ENCODE measurements at places on chromosomes 5 and 9.

DNA sequence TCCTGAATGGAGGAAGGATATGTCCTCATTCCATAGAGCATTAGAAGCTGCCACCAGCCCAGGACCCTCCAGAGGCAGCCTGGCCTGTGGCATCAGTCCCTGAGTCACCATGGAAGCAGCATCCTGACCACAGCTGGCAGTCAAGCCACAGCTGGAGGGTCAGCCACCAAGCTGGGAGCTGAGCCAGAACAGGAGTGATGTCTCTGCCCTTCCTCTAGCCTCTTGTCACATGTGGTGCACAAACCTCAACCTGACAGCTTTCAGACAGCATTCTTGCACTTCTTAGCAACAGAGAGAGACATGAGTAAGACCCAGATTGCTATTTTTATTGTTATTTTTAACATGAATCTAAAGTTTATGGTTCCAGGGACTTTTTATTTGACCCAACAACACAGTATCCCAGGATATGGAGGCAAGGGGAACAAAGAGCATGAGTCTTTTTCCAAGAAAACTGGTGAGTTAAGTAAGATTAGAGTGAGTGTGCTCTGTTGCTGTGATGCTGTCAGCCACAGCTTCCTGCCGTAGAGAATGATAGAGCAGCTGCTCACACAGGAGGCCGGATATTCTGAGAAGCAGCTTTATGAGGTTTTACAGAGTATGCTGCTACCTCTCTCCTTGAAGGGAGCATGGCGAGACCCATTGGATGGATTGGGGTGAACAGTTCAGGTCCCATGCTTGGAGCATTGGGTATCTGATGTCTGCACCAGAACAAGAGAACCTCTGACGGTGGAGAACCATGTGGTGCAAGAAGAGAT is 13.0 kb upstream of the CYFIP2 start:
- peak; percentile 71 for DNase-seq

- no peak for DNase-seq
Observed at GRCh38 chr9:34405719-34406118, 29.0 kb upstream of the MYORG start.

DNA sequence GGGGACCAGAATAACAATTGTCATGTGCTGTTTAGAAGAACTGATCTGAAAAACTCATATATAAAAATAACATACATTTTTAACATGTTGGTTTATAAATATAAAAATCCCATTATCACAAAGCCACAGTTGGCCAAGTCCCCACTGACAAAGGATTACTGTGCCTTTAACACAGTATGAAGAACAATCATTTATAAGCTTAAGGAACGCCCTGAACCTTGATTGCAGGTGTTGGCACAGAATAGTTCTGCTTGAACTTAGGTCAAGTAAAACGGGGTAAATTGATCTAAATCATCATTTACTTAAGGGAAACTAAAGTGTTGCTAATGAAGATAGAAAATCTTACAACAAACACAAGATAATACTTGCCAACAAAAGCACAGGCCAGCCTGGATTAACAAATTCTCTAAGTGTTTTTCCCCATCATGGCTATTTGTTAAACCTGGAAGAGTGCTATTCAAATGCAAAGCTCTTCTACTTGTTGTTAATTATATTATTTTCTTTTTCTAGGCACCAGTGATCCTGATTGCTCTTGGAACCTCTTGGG is 46.1 kb downstream of the ASTN2 start:
- DNase-seq: no peak

DNA sequence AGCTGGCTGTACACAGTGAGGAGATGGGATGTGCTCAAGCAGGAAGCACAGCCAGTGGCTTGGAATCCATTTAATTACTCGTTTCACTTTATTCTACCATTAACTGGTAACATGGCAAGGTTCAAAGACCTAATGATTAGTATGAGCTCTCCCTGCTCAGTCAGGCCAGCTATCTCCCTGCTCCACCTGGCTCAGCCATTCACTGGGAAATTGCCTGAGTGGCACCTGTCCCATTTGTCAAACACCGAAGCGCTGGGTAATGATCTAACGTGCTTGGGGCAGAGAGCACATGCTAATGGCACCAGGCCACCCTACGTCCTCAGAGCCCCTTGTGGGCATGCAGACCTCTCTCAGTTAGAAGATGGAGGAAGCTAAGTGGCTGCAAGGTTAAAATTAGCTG is 162.2 kb downstream of the TTLL11 start:
- DNase-seq: no peak

GRCh38 chr5:57626703-57627102 is 144.1 kb upstream of the ACTBL2 start:
- DNase-seq: no peak

GRCh38 chr9:98635374-98635773 is 73.4 kb downstream of the GABBR2 start:
- no peak for DNase-seq

- no peak for DNase-seq
Observed at GRCh38 chr5:14302330-14302729, 159.2 kb downstream of the TRIO start.

GRCh38 chr5:72067682-72068470 is 39.4 kb upstream of the MAP1B start:
- DNase-seq: no peak

GRCh38 chr9:131119600-131119999 is 5.8 kb upstream of the NUP214 start:
- DNase-seq: no peak

- no peak for DNase-seq
Observed at GRCh38 chr9:68462105-68462775, 78.4 kb downstream of the TMEM252 start.

DNA sequence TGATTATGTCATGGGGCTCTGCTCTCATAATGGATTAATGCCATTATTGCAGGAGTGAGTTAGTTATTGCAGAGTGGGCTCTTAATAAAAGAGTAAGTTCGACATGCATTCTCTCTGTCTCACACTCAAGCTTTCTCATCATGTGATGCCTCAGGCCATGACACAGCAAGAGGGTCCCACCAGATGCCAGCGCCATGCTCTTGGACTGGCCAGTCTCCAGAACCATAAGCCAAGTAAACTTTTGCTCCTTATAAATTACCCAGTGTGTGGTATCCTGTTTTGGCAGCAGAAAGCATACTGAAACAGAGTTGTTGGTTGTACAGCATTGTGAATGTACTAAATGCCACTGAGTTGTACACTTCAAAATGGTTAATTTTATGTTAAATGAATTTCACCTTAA is 138.1 kb downstream of the MYO10 start:
- no peak for DNase-seq

- no peak for DNase-seq
Observed at GRCh38 chr5:79259810-79260209, 23.9 kb downstream of the JMY start.

DNA sequence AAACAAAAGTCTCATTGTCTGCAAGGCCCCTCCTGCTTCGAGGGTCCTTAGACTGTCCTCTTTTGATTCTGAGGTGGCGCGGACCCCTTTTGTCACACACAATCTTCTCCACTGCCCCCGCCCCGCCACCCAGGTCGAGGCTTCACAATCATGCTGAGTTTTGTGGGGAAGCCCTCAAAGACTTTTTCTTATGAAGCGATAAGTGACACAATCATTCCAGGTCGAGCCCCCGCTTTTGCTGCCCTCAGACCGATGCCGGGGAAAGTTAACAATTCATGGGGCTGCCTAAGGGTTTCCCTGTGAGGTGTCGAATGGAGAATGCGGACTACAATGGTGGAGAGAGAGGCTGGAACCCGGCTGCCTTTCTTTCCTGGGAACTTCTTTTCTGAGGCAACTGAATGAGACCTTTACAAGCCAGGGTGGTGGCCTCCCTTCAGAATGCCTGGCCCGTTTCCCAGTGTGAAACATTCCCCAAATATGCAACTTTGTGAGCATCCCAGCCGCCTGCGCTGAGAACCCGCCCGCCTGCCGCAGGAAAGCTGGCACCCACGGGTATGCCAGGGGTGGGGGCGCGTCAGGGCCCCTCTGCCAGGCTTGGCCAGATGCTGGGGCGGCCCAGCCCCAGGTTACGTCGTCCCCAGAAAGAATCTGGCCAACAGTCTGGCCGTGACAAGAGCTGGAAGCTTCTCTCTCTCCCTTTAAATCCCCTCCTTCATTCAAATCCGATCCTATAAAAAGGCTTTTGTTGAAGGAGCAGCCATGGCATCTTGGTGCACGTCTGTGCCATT is 71.9 kb downstream of the MAP1B start:
- DNase-seq: no peak

DNA sequence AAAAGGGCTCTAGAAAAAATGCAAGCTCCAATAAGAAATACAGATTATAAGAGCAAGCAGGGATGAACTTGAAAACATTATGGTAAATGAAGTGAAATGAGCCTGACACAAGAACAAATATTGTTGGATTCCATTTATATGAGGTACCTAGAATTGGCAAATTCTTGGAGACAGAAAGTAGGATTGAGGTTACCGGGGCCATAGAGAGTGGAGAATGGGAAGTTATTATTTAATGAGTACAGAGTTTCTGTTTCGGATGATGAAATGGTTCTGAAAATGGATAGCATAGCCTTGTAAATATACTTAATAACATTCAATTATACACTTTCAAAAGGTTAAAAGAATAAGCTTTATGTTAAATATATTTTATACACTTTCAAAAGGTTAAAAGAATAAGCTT is 75.6 kb upstream of the SLC12A2 start:
- no peak for DNase-seq

DNA sequence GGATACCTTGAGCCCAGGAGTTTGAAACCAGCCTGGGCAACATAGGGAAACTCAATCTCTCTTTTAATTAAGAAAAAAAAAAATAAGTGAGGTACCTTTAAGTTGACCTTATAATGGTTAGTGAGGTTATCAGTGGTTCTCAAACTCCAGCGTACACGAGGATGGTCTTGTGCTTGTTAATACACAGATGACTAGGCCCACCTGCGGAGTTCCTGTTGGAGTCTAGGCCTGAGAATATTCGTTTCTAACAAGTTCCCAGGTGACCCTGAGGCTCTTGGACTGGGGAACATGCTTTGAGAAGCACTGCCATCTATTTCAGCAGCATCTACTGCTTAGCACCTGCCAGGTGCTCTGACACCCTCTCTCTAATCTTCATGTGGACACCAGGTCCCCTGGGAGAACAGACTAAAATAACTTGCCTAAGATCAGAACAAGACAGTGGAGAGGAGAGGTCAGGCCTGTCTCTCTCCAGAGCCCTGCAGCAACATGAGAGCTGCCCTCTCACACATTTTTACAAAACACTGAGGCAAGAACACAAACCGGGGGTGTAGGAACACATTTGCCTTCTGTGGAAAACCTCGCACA is 24.6 kb downstream of the TLE1 start:
- no peak for DNase-seq

DNA sequence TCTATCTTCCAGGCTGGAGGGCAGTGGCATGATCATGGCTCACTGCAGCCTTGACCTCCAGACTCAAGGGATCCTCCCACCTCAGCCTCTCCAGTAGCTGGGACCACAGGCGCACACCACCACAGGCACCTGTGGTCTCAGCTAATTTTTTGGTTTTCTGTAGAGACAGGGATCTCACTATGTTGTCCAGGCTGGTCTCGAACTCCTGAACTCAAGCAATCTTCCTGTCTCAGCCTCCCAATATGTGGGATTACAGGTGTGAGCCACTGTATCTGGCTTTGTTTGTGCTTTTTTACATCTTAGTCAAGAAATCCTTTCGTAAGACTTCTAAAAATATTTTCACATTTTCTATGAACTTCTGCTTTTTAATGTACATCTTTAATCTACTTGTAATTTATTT is 116.9 kb downstream of the DENND1A start:
- no peak for DNase-seq

DNA sequence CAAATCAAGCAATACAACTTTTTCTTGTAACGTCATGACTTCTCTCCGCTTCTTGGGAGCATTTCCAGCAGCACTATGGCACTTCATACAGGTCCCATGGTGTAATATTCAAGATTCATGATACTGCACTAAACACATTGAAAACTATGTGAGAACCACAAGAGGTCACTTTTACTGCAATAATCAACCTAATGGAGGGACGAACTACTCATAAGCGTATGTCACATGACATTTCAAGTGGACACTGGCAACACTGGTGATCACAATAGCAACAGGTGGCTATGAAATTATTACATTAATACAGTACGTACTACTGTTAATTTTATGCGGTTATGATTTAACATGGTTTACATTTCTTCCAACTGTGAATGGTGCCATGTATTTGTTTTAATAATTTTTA is 78.6 kb upstream of the TBC1D9B start:
- DNase-seq: no peak

- DNase-seq: no peak
Observed at GRCh38 chr5:160057256-160057655, 48.3 kb downstream of the TTC1 start.

DNA sequence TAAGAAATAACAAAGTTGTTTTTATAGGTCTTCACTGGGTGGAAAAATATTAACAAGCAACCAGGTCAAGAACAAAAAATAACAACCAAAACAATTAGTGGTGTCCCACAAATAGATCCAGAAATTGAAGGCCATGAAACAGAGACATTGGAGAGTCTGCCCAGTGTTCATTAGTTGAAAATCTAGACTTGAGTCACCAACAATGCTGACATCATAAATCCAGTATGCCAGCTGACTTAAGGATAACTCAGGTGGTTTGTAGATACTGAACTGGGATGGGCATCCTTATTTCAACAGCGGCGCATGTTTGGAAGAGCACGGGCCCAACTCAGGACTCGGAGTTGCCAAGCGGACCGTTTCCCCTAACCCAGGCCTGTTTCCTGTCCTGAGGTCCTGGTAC is 80.7 kb upstream of the TNFAIP8 start:
- no peak for DNase-seq

DNA sequence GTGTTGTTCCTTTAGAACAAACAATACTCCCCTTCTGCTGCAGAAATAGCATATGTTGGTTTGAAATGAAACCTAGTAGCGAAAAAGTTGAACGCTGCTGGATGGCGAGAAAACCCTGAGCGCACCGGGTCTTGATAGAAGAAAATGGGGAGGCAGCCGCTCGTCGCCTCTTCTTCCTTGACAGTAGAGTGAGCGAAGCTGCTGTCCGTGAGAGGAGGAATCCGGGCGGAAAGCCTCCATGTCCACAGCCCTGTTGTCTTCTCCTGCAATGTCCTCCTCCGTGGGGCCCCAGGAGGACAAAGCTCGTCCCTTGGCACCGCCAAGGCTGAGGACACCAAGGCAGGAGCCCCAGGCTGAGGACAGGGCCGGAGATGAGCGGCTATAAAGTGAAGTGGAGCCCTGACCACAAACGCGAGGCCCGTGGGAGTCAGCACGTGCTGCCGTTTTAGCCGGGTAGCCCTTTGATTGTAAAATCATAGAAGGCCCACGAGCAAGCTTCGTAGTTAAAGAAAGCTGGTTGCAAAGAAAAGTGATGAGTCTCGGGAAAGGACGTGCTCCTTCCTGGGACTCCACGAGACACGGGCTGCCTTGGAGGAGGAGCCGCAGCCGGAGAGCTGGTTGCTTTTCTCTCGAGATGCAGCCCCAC is 35.6 kb downstream of the MRPL36 start:
- DNase-seq: no peak

GRCh38 chr9:98572054-98572627 is 136.6 kb downstream of the GABBR2 start:
- DNase-seq: no peak
